CD4-positive, alpha-beta T cell treated with Interferon gamma for 1 hour (primary cell): ENCODE measurements at places on chromosomes 2 and 18.

DNA sequence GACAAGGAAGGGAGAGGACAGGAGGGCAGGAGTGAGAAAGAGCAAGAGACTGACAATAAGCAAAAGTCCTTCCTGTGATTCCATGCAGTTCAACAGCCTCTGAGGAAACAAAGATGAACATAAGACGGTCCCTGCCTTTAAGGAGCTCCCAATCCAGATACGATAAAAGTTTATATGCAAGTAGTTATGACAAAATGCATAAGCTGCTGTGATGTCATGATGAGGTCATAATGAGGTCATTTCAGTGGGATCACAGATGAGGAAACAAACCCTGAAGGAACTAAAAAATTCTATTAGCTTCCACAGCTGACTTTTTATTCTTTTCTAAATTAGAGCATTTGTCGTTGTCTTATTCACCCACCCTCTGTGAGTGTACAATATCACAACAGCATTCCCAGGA is 458.5 kb upstream of the ACVR2A start:
- DNase-seq: no peak

DNA sequence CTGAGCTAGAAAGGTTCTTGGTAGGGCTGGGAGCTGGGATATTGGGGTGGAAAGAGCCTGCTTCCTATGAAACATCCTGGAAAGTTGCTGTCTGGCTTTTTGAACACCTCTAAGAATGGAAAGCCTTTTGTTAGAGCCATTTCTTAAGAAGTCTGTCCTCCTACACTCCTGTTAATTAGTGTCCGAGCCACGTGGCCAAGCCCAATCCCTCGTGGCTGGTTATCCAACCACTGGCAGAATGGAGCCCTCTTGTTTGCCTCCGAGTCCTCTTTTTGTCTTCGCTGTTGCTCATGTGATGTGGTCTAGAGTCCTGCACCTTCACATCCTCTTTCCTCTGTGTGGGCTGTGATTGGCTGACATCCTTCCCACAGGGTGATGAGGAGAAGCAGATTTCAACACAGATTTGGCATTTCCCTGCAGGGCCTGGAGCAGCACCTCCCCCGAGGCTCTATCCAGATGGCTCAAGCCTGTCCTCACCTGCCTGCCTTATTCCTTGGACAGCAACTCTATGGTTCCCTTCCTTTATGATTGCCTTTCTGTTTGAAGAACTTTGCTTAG is 8.2 kb upstream of the TOGARAM2 start:
- no peak for DNase-seq

DNA sequence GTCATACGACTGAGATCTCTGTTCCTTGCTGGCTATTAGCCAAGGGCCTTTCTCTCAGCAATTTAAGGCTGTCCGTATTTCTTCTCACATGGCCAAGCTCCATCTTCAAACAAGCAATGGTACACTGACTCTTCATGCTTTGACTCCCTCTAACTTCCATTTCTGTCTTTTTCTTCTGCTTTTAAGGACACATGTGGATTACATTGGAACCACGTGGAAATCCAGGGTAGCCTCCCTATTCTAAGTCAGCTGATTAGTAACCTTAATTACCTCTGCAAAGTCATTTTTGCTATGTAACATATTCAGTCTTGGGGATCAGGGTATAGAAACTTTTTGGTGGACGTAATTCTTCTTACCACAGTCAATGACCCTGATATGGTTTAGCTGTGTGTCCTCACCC is 41.5 kb upstream of the ZNF396 start:
- no peak for DNase-seq

DNA sequence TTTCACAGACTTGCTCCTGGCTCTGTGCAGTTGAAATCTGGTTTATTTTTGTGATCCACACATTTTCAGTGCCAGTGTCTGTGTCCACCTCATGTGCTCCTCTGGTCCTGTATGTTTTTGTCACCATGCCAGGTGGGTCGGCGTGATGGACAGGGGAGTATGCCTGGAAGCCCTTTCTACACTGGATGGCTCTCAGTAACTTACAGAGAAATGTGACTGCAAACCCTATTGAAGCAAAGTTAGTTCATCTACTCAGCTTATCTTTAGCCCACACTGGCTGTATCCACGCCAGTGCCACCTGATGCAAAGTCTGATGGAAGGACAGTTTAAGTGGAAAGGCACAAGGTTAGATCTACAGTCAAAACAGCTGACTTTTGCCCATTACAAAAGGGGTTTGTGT is 4.3 kb downstream of the IMPA2 start:
- DNase-seq: no peak

DNA sequence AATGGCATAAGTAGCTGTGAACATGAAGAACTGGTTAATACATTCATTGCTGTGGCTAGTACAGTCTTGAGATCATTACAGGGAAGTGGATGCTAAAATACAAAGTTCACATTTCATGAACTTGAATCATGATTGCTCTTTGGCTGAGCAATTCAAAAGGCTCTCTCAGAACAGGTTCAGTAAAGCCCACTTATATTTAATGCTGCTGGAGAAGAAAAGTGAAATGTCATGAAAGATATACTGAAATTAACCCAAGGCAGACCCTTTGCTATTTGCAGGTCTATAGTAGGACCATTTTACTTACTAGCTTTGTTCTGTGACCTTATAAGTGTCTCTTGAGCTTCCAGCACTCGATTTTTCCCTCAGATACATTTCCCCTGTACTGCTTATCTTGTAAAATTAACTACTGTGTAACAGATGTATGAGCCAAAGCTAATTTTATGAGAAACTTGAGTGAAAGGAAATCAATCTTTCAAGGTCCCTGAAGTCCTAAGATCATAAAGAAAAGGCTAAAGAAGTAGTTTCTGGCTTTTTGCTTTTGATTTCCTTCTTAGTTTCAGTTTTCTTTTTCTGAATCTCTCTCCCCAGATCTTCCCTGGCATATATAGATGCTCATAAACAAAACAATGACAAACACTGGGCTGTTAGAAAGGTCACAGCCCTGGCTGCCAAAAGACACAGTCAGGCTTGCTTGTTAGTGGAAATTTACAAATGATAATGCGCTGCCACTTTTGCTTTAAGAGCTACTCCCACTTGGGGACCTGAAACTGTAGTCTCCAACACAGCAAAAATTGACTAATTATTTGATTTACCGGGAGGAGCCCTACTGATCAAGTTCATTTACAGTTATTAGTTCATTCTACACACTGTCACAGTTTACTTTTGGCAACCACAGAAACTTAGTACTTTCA is 132.7 kb upstream of the XPO1 start:
- DNase-seq: no peak

DNA sequence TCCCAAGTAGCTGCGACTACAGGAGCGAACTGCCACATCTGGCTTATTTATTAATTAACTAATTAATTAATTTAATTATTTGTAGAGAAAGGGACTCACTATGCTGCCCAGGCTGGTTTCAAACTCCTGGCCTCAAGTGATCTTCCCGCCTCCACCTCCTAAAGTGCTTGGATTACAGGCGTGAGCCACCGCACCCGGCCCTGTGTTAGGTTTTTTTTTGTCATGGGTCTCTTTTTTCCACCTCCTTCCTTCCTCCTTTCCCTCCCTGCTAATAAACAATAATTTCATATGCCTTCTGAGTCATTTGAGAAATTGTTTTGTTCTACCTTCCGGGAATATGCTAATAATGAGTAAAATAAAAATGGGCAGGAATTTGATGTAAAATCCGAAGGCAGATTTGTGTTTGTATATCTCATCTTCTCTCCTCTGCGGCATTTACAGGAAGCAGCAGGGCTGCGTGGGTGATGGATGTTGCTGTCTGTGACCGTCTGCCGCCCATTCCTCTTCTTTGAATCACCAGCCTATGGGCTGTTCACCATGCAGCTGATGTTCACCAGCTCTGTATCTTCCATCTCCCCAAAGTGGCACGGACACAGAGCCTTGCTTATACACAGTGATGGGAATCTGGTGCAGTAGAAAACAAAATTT is 89.9 kb downstream of the ACSL3 start:
- no peak for DNase-seq

GRCh38 chr2:32745191-32745590 is 117.3 kb downstream of the TTC27 start:
- DNase-seq: no peak

- no peak for DNase-seq
Measured at GRCh38 chr2:88329815-88330603, 122.5 kb downstream of the FOXI3 start.

DNA sequence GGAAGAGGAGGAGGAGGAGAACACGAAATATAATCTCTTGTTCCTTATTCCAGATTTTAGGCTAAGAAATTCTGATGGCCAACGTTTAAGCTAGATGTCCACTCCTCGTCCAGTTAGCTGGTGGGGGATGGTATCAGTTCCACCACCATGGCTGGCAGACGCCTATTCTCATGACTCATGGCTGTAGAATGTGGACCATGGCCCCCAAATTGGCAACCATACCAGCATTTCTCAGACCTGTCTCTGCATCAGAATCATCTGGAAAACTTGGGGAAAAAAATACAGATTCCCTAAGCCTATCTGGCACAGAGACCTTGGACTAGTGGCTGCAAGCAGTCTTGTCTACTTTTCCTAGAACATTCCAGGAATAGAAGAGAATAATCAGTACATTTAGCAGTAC is 267.7 kb upstream of the SIX2 start:
- DNase-seq: no peak

GRCh38 chr2:170468557-170468956 is 246.6 kb upstream of the SP5 start:
- no peak for DNase-seq

- no peak for DNase-seq
Measured at GRCh38 chr2:44942304-44943030, 965 bp downstream of the SIX3 start.

DNA sequence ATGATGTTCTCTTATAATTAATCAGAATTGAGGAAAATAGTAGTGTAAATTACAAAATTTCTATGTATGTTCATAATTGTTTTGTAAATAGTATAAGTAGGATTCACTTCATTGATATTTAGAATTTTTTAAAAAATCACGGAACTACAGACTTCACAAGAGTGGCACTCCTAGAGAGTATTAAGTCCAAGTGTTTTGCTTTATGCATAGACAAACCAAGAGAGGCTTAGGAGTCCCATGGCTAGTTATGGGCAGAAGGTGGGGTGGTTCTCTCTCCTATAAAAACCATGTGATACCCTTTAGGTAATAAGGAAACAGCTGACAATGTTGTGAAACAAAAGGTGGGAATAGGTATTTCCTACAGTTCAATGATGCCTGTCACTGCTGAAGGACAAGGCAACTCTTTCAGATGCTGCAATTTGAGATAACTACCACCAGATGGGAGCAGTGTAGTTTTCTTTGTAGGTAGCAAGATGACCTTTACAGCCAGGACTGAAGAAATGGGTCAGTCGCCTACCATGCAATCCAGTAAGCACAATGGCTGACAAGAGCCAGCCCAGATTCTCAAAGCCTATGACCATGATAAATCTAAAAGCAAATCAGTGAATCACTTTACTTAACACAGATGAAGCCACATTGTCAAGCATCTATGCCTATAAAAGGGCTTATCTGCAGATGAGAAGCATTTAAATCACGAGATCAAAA is 83.9 kb downstream of the AAK1 start:
- peak; percentile 15 for DNase-seq

DNA sequence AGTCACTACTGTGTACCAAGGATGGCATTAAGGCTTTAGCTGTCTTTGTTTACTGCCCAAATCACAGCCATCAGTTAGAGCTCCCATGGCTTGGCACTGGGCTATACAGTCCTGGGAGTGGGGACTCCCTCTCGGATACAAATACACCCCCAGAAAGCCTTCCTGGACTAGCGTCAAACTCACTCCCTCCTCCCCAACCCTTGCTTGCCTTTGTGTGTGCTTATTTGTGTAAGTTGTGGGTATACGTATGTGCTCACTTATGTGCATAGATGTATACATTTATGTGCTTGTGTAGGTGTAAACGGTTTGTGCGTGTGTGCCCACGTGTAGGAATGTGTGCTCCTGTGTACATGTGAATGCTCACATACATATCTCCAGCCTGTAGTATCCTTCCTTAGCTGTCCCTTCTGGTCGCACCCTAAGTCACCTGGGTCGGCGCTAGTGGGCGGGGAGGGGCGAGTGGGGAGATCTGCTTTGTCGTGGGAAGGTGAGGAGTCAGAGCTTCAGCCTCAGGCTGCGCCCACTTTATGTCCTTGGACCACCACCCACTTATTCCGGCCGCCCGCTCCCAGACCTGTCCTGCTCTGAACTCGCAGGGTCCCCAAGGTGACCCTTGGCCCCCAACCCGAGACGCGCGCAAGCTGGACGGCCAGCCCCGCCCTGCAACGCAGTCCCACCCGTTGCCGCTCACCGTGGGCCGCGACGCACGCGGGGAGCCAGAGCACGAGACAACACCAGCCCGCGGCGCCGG is 461 bp downstream of the PRADC1 start:
- no peak for DNase-seq

- DNase-seq: no peak
Measured at GRCh38 chr2:64731263-64731643, 77.5 kb upstream of the SERTAD2 start.

GRCh38 chr2:217054791-217055190 is 194.9 kb upstream of the TNP1 start:
- DNase-seq: no peak

DNA sequence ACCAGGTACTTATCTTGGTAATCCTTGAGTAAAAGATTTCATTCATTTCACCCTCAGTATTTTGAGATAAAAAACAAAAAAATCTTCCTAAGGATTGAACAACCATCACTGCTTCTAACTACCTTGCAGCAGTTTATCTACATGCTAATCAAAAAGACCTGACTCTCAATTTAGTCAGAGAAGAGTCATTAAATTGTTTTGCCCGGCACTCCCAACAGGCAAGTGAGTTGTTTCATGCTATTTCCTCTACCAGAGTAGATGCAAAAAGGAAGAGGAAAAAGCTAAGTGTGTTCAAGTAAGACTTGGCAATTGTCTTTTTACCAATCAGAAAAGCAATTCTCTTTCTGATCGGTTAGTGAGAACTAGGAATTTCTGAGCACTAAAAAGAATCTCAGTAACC is 39.5 kb downstream of the MYO5B start:
- no peak for DNase-seq

DNA sequence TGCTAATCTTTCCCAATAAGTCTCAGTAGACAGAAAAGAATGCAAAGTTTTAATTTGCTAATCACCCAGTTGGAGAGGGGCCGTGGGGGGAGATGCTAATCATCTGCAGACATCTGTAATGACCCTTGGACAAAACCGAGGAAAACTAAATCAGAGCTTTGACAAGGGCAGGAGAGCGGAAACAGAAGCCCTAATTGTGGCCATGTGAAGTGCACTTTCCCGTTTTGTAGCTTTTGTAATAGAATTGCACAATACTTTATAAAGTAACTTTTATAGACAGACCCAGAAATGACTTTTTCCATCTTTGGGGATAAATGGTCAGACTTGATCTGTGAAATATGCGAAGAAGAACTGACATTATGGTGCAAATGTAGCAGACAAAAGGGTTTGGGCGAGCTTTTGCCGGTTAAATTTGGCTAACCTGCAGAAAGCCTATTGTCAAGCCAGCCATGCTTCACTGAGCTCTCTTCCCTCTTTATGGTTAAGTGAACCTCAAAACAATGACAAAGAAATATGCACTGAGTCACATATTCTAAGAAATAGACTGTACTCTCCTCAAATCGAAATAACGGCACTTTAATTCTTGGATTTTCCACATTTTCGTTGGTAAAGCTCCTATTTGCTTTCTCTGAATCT is 980.1 kb upstream of the POU3F3 start:
- no peak for DNase-seq

GRCh38 chr2:57569396-57569795 is 477.2 kb upstream of the VRK2 start:
- no peak for DNase-seq
